Stimulated activated CD8-positive, alpha-beta memory T cell treated with anti-CD3 and anti-CD28 coated beads, Interleukin-4, amount 100 ng/mL, for 4 hours (primary cell): ENCODE measurements at places on chromosomes 13 and 19.

GRCh38 chr13:25886438-25887214 lies 165.2 kb downstream of the SHISA2 start:
- DNase-seq, result no peak

DNA sequence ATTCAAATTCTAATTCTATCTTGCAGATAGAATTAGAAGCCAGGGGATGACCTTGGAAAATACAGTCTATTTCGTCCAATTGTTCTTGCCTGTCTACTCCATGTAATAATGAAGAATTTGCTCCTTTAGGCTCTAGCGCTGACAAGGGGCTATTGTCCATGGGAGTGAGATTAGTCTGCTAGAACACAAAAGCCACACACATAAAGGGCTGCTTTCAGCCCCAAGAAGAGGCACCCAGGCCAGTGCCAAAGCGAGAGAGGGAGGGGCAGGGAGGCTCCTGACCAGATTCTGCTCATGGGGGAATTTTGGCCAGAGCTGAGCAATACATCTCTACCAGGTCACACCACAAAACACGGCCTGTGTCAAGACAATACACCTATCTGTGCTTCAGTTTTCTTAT lies 1306.9 kb downstream of the UQCRFS1 start:
- no peak for DNase-seq

GRCh38 chr13:49977992-49978391 lies 18.9 kb upstream of the TRIM13 start:
- no peak for DNase-seq

DNA sequence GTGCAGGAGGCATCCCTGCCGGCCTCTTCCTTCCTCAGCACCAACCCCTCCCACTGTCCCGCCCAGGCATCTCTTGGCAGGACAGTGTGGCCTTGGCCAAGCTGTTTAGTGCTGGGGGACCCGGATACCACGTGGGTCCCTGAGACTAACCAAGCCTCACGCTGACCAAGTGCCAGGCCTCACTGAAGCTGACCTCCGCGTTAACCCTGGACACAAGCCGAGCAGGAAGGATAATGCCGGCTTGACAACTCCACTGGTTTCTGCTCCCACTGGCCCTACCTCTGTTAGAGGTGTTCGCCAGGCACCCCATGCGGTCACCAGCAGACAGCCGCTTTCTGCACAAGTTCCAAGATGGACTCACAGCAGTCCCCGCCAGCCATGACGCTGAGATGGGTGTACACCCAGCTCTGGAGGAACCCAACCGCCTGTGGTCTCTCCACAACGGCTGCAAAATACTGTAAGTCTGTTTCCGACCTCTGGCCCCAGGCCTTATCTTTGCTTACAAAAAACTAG lies 12.4 kb downstream of the GRTP1 start:
- no peak for DNase-seq

- DNase-seq, result no peak
These were observed 37.8 kb upstream of the GAS6 start for GRCh38 chr13:113901642-113902041.

GRCh38 chr19:52722062-52723003 lies 12.5 kb downstream of the ZNF611 start:
- no peak for DNase-seq

GRCh38 chr19:38842439-38843174 lies 7.2 kb downstream of the HNRNPL start:
- peak; percentile 24 for DNase-seq

DNA sequence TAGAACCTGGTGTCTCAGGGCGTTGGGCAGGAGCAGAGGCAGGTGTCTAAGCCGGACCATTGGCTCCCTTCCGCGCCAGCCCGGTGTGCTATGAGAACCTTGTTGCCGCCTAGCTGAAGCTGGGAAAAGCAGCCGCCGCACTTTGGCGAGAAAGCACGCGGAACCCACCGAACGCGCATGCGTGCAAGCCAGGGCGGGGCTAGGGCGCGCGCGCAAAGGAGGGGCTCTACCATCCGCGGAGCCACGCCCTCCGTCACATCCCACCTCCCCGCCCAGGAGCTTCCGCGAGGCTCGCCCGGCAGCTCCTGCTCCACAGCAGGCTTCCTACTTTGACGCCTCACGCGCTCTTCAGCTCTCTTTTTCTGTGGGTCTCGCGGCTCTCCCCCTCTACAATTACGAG lies 51.3 kb downstream of the WDR87 start:
- DNase-seq, result no peak

DNA sequence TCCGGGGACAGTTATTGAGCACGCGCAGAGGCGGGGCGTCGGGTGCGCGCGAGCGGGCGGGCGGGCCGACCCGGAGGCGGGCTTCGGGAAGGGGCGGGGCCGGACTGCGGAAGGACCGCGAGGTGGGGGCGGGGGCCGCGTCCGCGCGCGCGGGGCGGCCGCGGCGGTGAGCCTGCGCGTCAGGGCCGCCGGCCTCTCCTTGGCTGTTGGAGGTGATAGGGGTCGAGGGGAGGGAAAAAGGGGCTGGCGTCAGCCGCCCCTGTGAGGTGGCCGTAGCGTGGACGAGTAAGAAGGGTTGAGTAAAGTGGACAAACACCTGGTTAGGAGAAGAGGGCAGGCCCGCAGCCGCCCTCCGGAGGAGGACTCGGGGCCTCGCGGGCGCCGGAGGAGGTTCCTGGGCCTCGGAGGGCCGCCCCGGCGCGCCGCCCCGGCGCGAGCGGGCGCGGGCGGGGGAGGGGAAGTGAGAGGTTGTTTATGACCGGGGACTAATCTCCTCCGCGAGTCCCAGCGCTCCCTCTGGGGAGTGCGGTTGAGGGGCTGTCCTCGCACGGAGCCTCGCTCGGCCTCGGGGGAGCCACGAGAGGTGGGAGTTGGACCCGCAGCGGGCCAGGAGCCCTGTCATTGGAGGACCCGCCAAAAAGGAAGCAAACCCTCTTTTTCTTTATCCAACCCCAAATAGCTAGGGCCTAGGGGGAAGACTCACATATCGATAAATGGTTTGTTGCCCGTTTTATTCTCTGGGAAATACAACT lies 547 bp upstream of the INTS6 start:
- peak; percentile 37 for DNase-seq

DNA sequence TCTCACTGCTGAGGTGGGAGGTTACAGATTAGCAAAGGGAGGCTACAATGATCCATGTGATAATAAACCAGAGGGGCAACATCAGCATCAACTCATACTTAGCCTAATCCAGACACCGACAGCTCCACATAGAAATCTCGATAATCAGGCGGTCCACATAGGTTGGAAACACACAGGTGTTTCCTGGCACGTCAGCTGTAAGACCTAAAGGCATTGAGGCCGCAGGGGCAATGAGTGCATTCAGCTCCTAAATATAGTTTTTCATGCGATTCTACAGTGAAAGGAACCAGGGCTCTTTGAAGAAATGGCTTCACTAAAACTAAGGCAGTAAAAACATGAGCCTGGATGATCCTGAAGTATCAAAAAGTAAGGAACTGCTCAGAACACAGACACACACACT lies 19.3 kb downstream of the PLPP2 start:
- DNase-seq, result no peak

DNA sequence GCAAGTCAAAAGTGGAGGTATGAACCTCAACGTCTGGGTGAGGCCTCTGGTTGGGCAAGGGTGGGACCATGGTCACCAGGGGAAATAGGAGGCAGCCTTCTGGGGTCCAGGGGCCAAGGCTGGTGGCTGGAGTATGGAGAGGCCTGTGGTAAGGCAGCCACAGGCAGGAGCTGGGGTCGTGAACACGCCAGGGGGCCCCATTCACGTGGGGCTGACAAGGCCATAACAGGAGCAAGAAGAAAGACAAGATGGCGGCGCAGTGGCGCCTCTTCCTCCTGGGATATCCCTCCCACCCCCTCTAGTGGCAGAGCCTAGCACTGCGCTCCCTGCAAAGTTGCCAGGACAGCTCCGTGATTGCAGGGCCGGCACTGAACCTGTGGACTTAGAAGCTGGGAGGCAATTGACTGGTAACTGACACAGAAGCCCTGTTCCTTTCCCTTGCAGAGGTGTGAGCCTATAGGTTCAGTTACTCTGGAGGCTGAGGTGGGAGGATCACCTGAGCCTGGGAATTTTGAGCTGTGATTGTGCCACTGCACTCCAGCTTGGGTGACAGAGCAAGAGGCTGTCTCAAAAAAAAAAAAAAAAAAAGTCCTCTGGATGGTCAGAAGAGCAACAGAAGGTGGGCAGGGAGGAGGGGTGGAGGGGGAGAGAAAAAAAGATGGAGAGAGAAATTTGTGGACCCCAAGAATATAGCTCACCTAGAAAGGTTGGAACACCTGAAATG lies 19.7 kb upstream of the EDDM13 start:
- DNase-seq, result peak; percentile 37
